ENCODE measurements at places on chromosomes 4 and X.

GRCh38 chr4:169492436-169493163 lies 119.8 kb downstream of the NEK1 start:
- no peak for DNase-seq

GRCh38 chrX:15973946-15974345 lies 119.3 kb upstream of the AP1S2 start:
- DNase-seq: no peak

GRCh38 chr4:155487210-155487609 lies 110.4 kb upstream of the MAP9 start:
- no peak for DNase-seq

DNA sequence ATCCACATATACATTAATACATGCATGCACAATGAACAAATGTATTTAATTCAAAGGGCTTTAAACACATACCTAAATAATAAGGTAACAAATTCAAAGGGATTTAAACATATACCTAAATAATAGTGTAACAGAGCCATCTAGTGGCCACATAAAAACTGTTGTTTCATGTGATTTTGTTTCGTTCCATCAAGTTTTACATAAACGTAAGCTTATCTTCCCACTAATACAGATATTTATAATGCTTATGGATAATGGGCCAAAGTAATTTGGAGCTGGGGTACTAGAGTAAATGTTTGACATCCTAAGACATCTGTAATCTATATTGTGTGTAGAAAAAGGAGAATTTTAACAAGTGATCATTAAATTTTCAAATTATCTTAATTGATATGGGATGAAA lies 82.3 kb downstream of the PRSS12 start:
- peak; percentile 5 for DNase-seq

GRCh38 chr4:1992468-1993168 lies 16.2 kb downstream of the NELFA start:
- DNase-seq: no peak

DNA sequence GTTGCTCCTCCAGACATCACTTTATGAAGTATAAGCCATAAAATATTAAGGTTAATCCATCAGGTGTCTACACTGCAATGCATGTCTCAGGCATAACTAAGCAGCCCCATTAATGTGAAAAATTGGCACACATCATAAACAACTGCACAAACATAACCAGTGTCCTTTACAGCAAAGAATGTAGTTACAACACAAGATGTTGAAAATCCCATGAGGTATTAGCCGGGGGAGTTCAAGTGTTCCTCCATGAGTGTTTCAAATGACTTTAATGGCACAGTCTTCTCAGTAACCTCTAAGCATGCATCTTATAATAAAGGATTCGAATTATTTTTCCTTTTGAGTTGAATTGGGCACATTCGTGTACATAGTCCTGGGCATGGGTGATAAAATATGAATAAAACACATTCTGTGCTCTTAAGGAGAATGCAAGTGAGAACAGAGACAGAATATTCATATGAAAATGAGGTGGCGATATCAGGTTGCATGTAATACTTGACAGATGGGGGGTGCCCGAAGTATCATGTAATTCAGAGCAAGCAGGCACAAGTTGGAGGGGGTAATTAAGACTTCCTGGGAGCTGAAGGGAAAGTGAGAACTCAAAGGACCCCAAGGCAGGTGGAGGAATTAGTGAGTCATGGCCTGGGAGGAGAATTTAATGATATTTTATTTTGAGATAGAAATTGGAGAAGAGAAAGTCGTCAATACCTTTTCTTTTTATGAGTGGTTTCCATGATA lies 18.2 kb upstream of the VCX2 start:
- DNase-seq: no peak

DNA sequence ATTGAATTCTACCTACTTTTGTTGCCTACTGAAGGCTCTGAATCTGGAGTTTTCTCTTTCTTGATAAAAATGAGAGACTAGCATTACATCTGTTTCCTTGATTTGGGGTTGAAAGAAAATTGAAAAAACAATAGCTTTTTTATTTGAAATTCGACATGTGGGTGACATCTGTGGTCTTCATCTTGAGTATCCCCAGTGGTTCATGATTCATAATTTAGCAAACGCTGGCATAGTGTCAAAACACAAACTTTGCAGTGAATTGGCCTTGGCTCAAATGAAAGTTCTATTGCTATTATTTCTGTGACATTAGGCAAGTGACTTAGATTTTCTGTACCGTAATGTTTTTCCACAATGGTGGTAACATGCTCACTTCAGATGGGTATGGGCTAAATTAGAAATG lies 747.6 kb downstream of the PCDH7 start:
- DNase-seq: no peak

DNA sequence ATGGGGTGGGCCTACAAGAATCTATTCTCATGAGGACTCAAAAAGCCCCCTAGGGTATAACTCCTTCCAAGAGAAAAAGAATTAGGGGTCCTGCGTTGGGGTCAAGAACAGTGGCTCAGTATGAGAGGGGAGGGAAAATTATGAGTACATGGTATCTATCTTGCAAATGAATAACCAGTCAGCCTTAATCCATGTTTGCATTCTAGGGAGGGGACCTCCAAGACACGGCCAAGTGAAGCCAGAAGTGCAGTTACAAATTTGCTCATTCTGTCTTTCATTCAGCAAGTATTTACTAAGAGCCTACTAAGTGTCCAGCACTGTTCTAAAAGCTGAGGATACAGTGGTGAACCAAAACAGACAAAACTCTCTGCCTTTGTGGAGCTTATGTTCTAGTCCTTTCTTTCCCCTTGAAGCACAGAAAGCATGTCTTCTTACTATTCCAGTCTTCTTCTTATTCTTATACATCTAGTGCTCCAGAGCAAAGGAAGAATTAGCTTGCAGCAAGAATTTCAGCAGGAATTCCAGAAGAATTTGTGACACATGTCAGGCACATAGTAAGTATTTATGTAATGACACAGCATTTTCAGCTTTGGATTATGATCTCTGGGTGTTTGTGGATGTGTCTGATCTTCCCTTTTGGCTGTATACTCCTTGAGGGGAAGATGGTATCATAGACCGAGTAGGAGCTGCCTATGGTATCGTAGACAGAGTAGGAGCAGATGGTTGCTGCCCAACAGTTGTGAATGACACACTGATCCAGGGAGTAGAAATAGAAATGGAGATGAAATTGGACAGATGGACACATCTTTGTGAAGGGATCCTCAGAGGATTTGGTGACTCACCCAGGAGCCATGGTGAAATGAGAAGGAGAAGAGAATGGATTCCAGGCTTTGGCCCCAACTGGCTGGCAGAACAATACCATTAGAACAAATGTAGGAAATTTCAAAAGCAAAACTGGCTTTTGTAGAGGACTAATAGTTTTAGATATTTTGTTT lies 75.9 kb downstream of the COQ2 start:
- DNase-seq: no peak

DNA sequence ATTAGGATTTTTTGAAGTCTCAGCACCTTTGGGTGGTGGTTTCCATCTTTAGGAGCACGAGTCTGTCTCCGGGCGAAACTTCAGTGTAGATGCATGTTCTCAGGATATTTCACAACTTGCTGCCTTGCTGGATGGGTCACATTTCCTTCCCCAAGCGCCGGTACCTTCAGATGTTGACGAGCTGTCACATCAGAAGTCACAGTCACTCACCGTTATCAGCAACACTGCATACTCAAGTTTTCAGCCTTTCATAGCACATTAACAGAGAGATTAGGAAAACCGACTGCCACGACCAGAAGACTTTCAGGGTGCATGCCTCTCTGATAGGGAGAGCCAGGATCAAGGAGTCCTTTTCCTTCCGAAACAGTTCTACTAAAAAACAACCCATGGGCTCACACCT lies 77.8 kb downstream of the SHROOM2 start:
- no peak for DNase-seq

DNA sequence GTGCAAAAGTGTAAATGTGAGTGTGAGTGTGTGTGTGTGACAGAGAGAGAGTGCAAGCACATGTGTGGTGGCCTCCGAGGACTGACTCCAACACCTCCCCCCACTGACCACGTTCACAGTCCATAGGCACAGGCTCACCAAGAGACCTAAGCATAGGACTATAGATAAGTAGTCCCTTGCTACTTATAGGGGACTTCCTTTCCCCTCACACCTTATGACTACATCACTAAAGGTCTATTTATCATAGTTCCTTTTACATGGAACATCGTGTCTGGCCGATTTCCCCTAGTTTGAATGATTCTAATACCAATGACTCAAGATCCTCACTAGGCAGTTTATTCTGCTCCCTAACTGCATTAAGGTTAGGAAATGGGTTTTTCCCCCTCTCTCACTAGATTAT lies 17.8 kb downstream of the FRMPD3 start:
- DNase-seq: no peak

GRCh38 chr4:181682367-181683047 lies 560.7 kb upstream of the TENM3 start:
- no peak for DNase-seq

DNA sequence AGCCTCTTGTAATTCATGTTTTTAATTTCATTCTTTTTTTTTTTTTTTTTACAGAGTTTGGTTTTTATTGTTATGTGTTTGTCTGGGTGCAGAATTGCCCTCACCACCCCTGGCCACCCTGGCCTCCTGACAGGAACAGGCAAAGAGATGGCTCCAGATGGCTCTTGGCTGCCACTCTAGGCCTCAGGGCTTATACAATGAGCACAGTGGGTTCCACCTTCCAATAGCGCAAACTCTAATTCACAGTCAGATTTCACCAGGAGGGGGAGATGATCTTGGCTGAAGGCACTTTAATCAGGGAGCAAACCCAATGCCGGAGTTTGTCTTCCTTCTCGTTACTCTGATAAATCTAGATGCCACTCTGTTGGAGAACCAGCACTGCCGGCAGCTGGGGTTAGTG lies 24.8 kb downstream of the CPE start:
- no peak for DNase-seq

DNA sequence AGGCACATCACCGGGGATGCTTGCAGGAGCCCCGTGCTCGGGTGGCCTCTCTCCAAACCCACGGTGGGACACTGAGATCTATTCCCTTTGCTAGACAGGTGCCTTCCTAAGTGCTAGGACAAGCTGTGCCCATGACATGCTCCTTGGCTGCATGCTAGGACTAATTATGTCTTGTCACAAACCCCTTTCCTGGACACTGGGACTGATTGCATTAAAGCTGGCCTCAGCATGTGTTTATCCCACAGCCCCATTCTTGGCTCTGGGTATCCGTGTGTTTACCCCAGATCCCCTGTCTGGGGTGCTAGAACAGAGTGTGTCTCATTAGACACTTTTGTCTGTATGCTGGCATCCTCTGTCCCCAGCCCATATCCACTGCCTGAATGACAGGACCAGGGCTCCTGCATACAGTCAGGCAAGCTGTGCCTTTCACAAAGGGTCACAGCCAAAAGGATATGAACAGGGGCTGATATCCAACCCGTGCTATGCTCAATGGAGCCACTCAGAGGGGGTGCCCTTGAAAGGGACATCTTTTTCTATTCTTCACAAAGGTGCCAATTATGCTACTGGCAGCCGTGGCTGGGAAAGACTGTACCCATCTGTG lies 9.2 kb upstream of the IQSEC2 start:
- no peak for DNase-seq

- no peak for DNase-seq
Observed at GRCh38 chr4:7694324-7694723, 245.3 kb downstream of the AFAP1 start.

DNA sequence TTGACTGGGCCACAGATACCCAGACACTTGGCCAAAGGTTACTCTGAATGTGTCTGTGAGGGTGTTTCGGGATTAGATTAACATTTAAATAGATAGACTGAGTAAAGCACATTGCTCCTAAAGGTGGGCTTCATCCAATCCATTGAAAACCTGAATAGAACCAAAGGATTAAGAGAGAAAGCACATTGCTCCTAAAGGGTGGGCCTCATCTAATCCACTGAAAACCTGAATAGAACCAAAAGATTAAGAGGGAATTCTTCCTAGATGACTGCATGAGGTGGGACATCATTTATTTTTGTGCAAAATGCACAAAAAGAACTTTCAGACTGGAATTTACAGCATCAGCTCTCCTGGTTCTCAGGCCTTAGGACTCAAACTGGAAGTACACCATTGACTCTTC lies 351.2 kb upstream of the PCDH10 start:
- no peak for DNase-seq

DNA sequence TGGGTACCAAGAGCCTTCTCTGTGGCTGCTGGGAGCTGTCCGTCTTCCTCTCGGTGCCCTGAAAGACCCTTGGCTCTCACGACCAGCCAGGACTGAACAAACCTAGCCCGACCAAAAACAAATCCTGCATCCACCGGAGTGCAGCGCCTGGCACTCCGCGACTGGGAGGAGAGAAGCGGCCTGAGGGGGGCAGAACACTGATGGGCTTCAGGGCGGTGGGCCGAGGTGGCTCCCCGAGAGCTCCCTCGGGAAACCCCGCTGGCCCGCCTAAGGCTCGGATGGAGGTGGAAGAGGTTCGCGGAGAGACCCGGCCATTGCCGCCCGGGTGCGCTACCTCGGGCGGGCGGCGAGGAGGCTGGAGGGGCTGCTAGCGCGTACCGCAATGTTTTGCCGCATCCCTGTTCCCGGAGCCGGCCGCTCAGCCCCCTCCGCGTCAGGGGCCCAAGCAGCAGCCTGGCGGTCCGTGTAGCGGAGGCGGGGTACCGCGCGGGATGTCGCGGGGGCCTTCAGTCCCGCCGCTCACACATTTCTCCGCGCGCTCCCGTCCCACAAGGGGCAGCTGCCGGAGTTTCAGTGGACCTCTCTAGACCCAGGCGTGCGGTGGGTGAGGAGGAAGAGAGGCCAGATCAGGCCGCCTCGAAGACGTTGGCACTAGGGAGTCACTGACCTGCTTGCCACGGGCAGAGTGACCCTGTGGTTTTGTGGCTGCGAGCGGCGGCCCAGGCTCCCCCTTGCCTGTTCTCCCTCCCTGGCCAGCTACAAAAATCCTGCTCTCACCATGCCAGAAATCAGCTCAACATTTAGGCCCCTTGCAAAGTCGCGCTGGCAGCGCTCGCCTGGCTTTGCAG lies 2.2 kb downstream of the SLITRK4 start:
- DNase-seq: no peak

GRCh38 chr4:6781561-6781960 lies 966 bp upstream of the KIAA0232 start:
- no peak for DNase-seq

- DNase-seq: no peak
Observed at GRCh38 chrX:119693996-119694451, 1.1 kb upstream of the SEPTIN6 start.

DNA sequence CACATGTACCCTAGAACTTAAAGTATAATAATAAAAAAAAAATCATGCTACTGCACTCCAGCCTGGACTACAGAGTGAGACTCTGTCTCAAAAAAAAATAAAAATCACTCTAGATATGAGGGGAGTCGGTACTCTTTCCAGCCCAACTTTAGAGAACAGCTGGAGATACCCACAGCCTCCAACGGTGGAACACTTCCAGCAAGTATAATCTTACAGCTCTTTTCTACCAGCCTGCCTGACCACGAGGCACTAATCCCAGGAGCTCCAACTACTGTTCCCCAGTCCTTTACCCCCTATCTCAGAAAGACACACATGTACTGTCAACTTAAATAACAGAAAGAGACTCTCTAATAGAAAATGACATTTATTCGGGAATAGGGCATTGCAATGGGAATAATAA lies 46.8 kb downstream of the STEEP1 start:
- DNase-seq: no peak

DNA sequence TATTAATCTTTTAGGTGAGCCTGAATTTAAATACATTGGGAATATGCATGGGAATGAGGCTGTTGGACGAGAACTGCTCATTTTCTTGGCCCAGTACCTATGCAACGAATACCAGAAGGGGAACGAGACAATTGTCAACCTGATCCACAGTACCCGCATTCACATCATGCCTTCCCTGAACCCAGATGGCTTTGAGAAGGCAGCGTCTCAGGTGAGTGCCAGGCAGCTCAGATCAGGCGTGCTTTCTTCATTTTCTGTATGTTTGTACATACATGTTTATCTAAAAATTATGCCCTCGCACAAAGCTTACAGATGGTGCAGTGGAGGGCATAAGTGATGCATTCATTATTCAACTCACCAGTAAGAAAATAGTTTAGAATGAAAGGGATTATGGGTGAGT lies 85.6 kb downstream of the CPE start:
- DNase-seq: no peak
